Esophagus muscularis mucosa (tissue), 4 donors: ENCODE measurements at places on chromosomes 6 and 20.

DNA sequence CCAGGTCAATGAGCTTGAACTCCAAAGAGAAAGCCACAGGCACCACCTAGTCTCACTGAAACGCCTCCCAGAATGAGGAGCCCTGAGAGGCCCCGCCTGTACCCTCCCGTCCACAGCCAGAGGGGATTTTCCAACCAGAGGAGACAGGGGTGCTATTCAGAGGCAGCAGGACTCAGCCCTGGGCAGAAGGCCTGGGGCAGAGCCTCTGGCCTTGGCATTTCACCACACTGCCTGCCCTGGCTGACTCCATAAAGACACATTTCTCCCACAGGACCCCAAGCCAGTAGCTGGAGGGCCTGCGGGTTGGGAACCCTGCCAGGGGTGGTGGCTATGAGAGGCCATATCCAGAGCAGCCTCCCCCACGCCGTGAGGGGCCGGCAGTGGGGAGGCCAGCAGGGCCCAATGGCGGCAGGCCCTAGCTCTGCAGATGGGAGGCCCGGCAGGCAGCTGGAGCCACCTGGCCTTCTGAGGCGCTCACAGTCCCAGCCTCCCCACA is 159.3 kb downstream of the PREX1 start:
- no peak for DNase-seq

DNA sequence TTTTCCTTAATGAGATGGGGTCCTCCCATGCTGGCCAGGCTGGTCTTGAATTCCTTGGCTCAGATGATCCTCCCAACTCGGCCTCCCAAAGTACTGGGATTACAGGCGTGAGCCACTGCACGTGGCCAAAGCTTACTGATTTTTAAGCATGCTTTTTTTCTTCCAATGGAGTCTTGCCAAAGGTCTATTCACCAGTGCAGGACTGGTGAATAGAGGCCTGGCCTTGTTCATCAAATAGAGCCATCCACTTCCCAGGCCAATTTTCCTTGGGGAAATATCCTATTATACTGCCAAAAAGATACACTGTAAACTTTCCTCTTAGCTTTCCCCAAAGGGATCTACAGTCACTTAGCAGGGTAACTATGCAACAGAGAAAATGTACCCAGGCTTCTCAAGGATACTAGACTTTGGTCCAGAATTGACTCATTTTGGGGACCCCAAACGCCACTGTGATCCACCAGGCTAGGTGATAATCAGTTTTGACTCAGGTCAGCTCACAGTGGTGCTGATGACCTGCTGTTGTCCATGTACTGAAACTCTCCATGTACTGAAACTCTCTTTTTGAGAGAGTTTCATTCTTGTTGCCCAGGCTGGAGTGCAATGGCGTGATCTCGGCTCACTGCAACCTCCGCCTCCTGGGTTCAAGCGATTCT is 91.8 kb downstream of the REPS1 start:
- no peak for DNase-seq

DNA sequence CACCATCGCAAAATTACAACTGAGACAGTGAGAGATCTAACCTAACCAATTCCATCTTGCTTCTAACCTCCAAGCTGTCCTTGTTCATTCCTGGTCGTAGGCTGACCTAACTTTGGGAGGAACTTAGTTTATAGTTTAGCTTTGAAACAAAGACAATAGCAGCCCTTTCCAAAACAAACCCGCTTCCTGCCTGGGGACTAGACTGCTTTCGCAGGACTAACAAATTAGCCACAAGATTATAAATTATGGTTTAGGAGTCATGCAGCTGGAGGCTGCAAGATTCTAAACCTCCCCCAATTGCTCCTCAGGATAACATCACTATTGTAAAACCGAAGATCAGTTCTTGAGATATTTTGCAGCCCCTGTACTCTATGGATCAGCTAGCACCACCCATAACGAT is 63.2 kb downstream of the TRIM27 start:
- no peak for DNase-seq

GRCh38 chr20:42474646-42475045 is 715.1 kb downstream of the PTPRT start:
- DNase-seq = no peak

GRCh38 chr6:105107207-105107606 is 72.6 kb downstream of the POPDC3 start:
- DNase-seq = no peak

DNA sequence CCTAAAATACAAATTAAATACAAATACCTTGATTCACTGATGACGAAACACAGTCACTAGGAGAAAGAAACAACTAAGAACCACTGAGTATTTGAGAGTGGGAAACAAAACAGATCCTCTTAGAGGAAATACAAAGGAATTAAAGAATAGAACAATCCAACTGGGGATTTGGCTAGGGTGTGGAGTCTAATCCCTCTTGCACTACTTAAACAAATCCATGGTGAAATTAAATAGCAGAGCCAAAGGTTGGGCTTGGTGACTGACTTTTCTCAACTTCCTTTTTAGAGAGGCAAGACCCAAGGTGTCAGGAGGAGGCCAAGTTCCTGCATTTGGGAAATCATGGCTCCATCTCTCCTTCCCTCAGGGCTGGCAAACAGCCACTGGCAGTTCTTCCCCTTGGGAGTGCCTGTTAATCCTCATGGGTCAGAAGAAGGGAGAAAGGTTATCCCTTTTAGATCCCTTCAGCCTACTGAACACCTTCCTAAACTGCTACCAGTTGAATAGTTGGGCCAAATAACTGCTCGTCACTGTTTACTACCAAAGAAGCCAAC is 101.2 kb upstream of the TRAF3IP2 start:
- DNase-seq = peak; percentile 70

- DNase-seq = no peak
These were observed 545.8 kb upstream of the CITED2 start for GRCh38 chr6:139920027-139920775.

GRCh38 chr20:38986663-38987062 is 24.5 kb downstream of the DHX35 start:
- no peak for DNase-seq
